ENCODE measurements at places on chromosomes 13 and 19.

DNA sequence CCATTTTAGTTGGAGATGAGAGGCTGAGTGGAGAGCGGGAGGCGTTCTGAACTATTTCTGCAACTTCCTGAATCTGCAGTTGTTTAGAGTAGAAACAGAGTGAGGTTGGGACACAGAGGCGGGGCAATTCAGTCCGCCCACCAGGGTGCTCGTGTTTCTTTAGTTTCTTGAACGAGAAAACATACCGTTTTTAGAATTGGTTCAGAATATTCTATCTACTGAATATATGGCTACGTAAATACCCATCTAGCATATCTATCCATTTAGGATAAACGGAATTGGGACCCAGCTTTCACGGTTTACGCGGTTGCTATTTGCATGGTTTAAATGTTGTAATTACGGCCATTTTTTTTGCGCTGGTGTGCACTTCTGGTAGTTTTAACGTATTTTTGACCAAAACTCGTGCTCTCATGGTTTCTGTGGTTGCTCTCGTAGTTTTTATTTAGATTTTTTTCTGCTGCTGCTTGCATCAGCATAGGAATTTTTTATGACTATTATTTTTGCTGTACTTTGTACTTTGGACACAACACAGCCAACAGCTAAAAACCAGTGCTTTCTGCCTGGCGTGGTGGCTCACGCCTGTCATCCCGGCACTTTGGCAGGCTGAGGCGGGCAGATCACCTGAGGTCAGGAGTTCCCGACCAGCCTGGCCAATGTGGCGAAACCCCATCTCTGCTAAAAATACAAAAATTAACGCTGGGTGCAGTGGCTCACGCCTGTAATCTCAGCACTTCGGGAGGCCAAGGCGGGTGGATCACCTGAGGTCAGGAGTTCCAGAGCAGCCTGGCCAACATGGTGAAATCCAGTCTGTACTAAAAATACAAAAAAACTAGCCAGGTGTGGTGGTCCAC is 32.7 kb downstream of the TIMM13 start:
- no peak for DNase-seq

- DNase-seq = no peak
Observed at GRCh38 chr19:40802300-40803169, 3.5 kb downstream of the EGLN2 start.

GRCh38 chr13:46864941-46865340 is 31.9 kb downstream of the HTR2A start:
- DNase-seq = no peak

DNA sequence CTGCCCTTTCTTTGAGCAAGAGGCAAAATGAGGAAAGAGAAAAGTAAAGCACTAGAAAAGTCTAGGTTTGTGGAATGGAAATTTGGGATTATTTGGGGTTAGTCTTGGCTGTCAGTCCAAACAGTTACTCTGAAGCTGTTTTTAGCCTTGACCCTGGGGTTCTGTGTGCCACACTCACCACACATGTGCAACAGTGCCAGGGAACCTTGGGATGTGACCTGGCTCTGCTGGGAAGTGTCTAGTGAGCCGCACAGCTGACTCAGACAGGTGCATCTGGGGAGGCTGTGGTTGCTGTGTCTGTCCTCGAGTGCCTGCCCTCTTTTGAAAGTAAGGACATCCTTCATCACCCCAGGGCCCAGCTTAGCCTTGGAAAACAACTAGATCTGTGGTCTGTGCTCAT is 15.8 kb downstream of the MICOS13 start:
- DNase-seq = no peak

DNA sequence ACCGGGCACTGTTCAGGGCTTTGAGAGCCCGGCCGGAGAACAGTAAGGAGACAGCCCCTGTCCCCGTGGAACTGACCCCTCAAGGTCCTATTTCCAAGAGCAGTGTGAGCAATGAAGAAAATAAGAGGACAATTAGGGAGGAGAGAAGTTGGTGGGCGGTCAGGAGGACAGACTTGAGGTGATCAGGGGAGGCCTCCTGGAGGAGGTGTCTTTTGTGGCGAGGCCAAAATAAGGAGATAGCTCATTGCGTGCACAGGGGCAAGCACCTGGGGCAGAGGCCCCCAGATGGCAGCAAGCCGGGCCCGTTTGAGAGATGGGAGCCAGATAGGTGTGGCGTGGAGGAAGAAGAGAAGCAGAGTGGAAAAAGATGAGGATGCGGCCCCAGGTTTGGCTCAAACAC is 2.8 kb upstream of the LRRC4B start:
- no peak for DNase-seq

DNA sequence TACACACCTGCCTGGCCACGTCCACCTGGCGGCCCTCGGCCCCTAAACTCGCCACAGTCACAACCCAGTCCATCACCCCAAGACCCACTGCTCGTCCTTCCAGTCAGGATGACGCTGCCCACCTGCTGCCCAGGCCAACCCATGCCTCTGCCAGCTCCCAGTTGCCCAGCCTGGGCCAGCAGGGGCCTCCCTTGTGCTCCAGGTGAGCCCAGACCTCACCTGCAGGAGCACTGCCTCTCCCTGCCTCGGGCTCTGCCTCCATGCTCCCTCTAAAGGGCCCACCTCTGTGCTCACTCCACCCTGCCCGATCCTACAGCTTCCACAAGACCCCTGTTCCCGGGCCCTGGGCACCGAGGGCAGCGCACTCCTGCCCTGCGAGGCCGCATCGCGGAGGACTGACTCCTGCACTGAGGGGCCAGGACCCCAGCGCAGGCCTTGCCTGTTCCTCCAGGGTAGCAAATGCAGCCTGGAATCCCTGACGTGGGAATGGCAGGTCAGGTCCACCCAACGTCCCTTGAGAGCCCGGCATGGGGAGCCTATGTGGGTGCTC is 8.0 kb upstream of the CACTIN start:
- DNase-seq = no peak

DNA sequence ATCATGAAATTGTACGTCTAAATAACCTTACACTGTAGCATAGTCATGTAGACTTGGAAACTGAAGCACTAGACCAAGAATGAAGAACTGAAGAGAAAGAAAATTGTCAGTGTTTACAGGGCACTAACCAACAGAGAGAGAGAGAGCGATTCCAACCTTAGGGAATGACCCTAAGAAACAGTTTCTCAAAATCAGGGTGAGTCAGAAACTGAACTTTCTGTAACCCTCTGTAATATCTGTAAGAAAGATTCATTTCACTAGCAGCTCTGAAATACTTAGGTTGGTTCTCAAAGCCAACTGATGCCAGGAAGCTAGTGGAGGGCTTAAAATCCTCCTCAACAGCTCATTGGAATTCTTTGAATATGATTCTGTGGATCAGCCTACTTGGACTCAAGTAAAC is 936.9 kb downstream of the EFNB2 start:
- DNase-seq = no peak

- no peak for DNase-seq
Observed at GRCh38 chr13:28819046-28819730, 951 bp upstream of the MTUS2 start.

- DNase-seq = peak; percentile 43
Observed at GRCh38 chr13:34357435-34358232, 539.7 kb downstream of the RFC3 start.

DNA sequence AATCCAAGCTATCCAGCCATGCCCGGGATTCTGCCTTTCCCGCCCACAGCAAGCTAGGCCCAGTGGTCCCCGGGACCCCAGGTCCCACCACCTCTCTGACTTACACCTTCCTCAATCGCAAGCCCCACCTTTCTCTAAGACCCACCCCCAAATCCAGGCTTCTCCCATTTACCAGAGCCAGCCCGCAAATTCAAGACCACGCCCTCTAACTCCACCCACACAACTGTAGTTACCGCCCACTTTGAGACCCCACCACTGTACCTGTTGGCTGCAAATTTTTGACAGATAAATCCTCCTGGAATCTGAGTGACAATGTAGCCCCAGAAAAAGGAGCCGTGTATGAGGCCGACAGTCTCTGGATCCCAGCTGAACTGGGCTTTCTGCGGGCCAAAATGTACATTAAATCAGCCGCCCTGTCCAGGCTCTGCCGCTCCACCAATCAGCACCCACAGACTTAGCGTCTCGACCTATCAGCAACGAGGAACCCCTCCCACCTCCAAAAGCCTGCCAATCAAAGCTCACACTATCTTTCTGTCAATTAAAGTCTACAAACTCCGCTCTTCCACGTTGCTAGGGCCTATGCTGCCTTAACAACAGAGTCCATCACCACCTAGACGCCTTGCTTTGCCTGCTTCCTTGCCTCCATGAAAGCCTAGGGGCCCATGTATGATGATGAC is 6.3 kb downstream of the SLC17A7 start:
- no peak for DNase-seq

DNA sequence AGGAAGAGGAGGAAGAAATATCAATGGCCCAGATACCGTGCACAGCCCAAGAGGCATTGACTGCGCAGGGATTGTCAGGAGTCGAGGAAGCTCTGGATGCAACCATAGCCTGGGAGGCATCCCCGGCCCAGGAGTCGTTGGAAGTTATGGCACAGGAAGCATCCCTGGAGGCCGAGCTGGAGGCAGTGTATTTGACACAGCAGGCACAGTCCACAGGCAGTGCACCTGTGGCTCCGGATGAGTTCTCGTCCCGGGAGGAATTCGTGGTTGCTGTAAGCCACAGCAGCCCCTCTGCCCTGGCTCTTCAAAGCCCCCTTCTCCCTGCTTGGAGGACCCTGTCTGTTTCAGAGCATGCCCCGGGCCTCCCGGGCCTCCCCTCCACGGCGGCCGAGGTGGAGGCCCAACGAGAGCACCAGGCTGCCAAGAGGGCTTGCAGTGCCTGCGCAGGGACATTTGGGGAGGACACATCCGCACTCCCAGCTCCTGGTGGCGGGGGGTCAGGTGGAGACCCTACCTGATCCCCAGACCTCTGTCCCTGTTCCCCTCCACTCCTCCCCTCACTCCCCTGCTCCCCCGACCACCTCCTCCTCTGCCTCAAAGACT is 36.0 kb downstream of the KEAP1 start:
- DNase-seq = no peak

DNA sequence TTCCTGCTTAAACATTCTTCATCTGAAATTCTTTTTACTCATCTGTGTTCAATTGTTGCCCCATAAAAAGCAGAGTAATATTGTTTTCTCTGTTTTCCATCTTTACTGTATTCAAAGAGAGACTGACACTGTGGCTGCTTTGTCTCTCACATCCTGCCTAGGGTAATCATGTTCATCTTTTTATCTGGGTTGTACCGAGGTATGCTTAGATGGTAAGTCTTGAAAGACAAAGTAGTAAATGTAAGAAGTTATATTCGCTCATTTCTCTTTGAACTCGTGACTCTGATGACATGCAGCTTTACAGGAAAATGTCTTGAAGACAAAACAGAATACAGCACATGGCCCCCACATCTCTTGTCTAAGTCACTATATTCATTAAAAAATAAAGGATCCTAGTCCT is 20.0 kb upstream of the CYSLTR2 start:
- DNase-seq = no peak

All from HS-27A (cell line).